Left cardiac atrium (tissue), 4 donors: ENCODE measurements at places on chromosomes 4 and X. TPM values are rescaled to one million over a fixed set of nuclear protein-coding genes. Genes with fewer than 3 reads are reported as not detected.

FMR1NB gene
- total RNA-seq, result not detected

TMEM47 gene
- 28.3 TPM for total RNA-seq

NEUROG2 gene
- not detected for total RNA-seq

PAGE2B gene
- total RNA-seq, result not detected

PPP1R2C gene
- not detected for total RNA-seq

HSFX3 gene
- total RNA-seq, result not detected

IL21 gene
- total RNA-seq, result not detected

HOPX gene
- 17.1 TPM for total RNA-seq

MAP7D2 gene
- total RNA-seq, result 0.60 TPM

UBA1 gene
- total RNA-seq, result 132 TPM

VCX3B gene
- not detected for total RNA-seq

PDZD4 gene
- 4.0 TPM for total RNA-seq

TEX13B gene
- total RNA-seq, result not detected

MXRA5 gene
- 6.1 TPM for total RNA-seq

FGA gene
- total RNA-seq, result 0.47 TPM

GNPDA2 gene
- 17.5 TPM for total RNA-seq

CLDN22 gene
- total RNA-seq, result not detected

HDX gene
- 5.2 TPM for total RNA-seq

PCDH11X gene
- 0.06 TPM for total RNA-seq

DNA sequence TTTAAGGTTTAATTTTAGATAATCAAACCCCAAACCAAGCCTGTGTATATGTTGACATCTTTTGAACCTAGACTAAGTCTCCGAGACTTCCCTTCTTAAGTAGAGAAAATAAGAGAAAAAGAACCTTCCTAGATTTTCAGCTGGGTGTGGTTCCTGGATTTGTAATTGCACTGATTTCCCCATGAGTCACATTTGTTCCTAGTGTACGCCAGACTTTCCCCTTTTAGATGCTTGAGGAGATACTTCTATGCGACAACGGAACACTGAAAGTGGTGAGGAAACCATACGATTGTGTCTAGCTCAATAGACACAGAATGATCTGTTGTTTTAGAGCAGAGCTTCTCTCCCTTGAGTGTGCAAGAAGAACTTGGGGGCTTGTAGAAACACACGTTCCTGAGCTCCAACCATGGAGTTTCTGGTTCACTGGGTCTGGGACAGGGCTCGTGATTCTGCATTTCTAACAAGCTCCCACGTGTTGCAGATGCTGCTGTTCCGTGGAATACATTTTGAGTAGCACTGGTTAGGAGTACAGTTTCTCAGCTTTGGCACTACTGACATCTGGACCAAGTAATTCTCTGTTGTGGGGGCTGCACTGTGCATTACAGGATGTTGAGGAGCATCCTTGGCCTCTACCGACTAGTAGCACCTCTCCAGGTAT is 87.1 kb downstream of the AMELX start:
- no peak for DNase-seq

GRCh38 chr4:24809815-24810405 is 14.5 kb downstream of the SOD3 start:
- DNase-seq, result no peak

GRCh38 chr4:163702736-163703135 is 208.2 kb downstream of the TMA16 start:
- DNase-seq, result no peak

- no peak for DNase-seq
These were observed 7.0 kb downstream of the SPP1 start for GRCh38 chr4:87982446-87983010.

- DNase-seq, result no peak
These were observed 23.4 kb downstream of the CYTL1 start for GRCh38 chr4:4995908-4996265.

- DNase-seq, result no peak
These were observed 30.5 kb upstream of the PPP2R2C start for GRCh38 chr4:6502747-6503465.

GRCh38 chr4:167987285-167987684 is 105.1 kb upstream of the ANXA10 start:
- DNase-seq, result no peak

DNA sequence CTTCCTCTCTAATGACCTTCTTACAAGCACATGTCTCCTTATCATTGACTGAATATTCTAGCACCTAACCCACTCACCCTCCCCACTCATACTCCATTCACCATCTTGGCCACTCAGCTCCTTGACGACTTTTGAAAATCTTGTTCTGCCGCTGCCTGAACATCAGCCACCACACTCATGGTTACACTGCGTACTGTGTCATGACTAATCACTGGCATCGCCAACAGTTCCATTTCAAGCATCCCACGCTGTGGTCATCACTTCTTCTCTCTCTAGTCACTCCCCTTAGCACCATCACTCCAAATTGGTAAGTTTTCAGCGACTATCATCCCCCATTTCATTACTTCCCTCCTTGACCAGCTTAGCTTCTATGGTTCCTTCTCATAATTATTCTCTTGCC is 352.8 kb downstream of the MAPK10 start:
- no peak for DNase-seq

- DNase-seq, result no peak
These were observed 11.3 kb upstream of the PCYT1B start for GRCh38 chrX:24658421-24658820.

GRCh38 chr4:68724426-68724825 is 54.0 kb upstream of the UGT2B15 start:
- no peak for DNase-seq

GRCh38 chr4:48241731-48242130 is 27.9 kb downstream of the TEC start:
- DNase-seq, result no peak

- DNase-seq, result no peak
These were observed 36.9 kb upstream of the SH3KBP1 start for GRCh38 chrX:19924285-19924684.

- DNase-seq, result no peak
These were observed 1040.7 kb upstream of the INTU start for GRCh38 chr4:126592088-126592487.

- DNase-seq, result no peak
These were observed 135.7 kb downstream of the DTHD1 start for GRCh38 chr4:36417146-36417545.

GRCh38 chr4:138196153-138196552 is 46.0 kb downstream of the SLC7A11 start:
- no peak for DNase-seq

DNA sequence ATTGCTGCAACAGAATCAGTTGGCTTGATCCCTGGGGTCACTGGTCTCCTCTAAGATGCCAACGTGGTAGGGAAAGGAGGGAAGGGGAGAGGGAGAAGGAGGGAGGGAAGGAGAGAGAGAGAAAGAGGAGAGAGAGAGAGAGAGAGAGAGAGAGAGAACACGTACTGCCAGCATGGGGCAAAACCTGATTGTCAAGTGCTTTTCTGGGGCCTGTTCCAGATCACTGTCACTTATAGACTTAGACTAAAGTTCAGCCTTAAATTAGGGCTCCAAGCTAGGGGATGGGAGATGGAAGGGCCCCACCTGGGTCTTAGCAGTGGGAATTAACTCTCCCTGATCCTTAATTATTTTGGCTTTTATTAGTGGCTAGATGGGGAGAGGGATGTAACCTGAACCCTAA is 12.9 kb downstream of the SHROOM4 start:
- DNase-seq, result no peak

- no peak for DNase-seq
These were observed 170.0 kb downstream of the ARHGAP10 start for GRCh38 chr4:147901916-147902315.

- no peak for DNase-seq
These were observed 39.8 kb downstream of the NPY2R start for GRCh38 chr4:155248002-155248896.

- no peak for DNase-seq
These were observed 367.2 kb downstream of the BMPR1B start for GRCh38 chr4:95124906-95125504.

- DNase-seq, result no peak
These were observed 644.7 kb upstream of the BOD1L1 start for GRCh38 chr4:14272206-14272605.

DNA sequence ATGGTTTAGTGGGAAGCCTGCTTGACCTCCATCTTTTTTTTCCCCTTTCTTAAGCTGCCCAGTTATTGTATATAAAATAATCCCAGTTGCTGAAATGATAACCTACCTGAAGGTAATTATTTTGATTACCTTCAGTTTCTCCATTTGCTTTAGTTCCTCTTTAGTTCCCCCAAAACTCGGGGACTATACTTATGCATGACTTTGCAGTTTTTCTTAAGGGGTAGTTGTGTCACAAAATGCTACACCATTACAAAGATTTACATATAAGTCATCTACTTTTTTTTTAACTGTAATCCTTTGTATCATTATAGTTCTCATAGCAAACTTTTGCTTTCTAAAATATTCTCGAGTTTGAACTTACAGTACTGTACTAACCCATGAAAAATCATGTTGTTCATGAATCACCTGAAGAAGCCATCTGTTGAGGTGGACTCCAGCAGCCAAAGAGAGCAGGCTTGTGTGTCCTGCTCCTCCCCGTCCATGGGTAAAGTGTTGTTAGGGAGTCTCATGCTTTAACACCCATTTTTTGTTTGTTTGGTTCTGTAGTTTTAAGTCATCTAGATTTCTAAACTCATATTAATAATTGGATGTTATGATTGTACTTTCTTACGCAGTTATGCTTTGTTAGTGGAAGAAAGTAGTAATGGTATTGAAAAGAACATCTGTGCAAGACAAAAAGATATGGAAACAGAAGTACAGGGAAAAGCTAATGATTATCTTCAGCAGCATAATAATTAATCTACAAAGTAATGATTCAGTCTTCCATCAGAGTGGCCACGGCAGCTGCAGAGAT is 34.6 kb downstream of the HADH start:
- no peak for DNase-seq

GRCh38 chr4:107792711-107793110 is 32.0 kb upstream of the SGMS2 start:
- DNase-seq, result no peak

DNA sequence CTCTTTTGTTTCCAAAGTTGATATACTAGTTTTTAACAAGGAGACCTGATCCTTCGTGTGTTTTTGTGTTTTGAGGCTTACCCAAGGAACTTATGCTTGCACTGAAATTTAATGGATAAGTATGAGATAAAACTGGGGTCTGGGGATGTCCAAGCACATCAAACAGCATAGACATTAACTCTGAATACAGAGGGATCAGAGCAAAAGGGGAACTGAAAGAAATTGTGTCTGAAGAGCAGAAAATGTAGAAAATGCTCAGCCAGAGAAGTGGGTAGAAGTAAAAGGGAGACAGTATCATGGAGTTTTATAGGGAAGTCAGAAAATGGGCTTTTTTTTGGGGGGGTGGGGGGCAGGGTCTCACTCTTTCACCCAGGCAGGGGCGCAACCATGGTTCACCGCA is 695.4 kb downstream of the ARAP2 start:
- DNase-seq, result no peak

GRCh38 chrX:18203631-18204030 is 17.1 kb downstream of the BEND2 start:
- no peak for DNase-seq

DNA sequence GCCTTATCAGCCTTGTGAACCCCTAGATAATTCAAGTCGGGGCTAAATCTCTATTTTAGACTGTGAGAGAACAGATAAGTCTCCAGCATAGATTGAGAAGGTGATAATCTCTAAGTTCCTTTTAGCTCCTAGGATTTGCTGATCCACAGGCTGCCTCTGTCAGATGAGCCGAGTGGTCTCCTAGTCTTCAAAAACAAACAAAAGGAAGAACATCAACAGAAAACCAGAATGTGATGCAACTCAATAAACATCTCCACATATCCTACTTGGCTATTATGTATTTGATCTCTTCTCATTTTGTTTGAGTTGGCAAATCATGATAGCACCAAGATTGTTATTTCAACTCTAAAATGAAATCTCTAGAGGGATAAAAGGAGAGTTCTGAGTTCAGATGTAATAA is 88.4 kb upstream of the SLC7A11 start:
- no peak for DNase-seq

- peak; percentile 32 for DNase-seq
These were observed 120.5 kb upstream of the FAT1 start for GRCh38 chr4:186844059-186844681.

GRCh38 chrX:48761674-48762471 is at the start of gene GLOD5:
Gene GLOD5, plus strand, starts transcription at chrX:48761747. Its CDS starts 44 bp downstream, at chrX:48761791.
- DNase-seq, result no peak

GRCh38 chrX:18654875-18655836 is 16.8 kb downstream of the RS1 start:
- DNase-seq, result no peak

GRCh38 chr4:153809916-153810810 is 21.3 kb upstream of the SFRP2 start:
- no peak for DNase-seq

- no peak for DNase-seq
These were observed 58.0 kb upstream of the EGFL6 start for GRCh38 chrX:13511241-13511943.

DNA sequence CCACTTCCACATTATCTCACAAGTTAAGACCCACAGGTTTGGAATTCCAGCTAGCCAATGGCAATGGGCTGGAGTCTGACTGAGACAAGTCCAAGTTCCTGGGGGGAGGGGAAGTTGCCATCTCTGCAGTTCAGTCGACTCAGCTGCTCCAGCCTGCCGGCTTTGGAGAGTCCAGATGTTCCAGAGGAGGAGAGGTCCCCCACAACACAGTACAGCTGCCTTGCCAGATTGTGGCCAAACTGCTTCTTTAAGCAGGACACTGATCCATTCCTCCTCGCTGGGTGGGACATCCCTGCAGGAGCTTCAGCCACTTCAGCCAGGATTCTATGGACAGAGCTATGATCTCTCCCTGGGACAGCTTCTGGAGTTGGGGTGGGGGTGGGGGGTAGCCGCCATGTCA is 199.2 kb downstream of the EDA start:
- DNase-seq, result no peak

- peak; percentile 36 for DNase-seq
These were observed 69.6 kb upstream of the C4orf50 start for GRCh38 chr4:6087669-6088341.

GRCh38 chr4:80188801-80189458 is 8.4 kb upstream of the PRDM8 start:
- no peak for DNase-seq

- no peak for DNase-seq
These were observed 11.1 kb upstream of the ZCCHC4 start for GRCh38 chr4:25301471-25301870.

DNA sequence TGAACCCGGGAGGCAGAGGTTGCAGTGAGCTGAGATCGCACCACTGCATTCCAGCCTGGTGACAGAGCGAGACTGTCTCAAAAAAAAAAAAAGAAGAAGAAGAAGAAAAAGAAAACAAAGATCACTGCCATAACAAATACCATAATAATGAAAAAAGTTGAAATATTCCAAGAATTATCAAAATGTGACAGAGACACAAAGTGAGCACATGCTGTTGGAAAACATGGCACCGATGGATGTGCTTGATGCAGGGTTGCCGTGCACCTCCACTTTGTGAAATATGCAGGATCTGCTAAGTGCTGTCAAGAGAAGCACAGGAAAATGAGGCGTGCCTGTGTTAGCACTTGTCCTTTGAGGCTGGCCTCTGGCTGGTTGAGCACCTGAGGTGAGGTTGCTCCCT is 133.3 kb downstream of the STK32B start:
- DNase-seq, result no peak

GRCh38 chr4:14582677-14583076 is 419.6 kb upstream of the CPEB2 start:
- DNase-seq, result no peak

GRCh38 chr4:72451349-72451748 is 117.7 kb downstream of the ADAMTS3 start:
- peak; percentile 39 for DNase-seq

- DNase-seq, result no peak
These were observed 44.9 kb downstream of the JADE1 start for GRCh38 chr4:128854433-128854832.
